CD4-positive, alpha-beta T cell treated with Interleukin-15 for 4 hours (primary cell): ENCODE measurements at places on chromosomes 11 and 22.

DNA sequence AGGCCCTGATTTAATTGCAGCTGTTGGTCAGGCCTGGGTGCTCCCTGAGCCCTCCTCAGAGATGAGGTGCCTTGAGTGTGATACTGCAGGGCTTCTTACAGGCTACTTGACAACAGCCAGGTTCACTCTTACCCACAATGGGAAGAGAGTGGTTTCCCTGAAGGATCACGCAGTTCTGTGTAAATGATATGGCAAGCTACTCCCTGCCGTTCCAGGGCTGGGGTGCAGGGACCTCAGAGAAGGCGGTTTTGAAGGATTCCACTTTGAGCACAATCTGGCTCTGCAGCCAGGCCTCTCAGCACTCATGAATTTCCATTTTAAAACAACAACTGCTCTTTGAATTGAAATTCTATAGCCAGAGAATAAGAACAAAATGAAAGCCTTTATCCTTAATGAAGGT is 92.9 kb downstream of the SLC17A6 start:
- DNase-seq, result no peak

- DNase-seq, result no peak
Measured at GRCh38 chr11:77174559-77174958, 46.5 kb downstream of the MYO7A start.

GRCh38 chr11:11977206-11977938 is 31.1 kb downstream of the DKK3 start:
- DNase-seq, result no peak

DNA sequence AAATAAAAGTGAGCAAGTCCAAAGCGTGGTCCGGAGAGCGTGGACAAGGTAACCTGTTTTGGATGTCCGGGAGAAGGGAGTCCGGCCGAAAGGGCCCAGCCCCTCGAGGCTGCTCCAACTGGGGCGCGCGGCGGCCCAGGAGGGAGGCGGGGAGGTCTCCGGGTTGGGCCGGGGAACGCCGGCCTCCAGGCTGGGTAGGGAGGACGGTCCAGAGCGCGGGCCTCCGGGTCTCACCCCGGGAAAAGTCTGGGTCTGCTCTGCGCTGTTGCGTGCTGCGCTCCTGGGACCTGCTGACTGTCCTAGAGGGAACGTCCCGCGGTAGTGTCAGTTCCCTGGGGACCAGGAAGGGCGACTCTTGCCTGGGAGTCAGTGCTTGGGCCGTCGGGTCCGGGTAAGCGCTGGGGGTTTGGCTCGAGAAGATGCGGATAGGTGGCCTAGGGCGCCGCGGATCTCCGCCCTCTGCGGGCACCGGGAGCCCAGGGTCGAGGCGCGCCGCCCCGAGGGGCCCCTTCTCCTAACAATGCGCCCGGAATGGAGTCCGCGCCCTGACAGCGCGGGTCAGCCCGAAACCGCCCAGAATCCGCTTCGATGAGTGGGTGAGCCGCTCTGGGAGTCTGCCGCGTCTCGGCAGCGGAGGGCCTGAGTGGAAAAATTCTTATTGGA is 988 bp upstream of the FLI1 start:
- DNase-seq, result no peak

DNA sequence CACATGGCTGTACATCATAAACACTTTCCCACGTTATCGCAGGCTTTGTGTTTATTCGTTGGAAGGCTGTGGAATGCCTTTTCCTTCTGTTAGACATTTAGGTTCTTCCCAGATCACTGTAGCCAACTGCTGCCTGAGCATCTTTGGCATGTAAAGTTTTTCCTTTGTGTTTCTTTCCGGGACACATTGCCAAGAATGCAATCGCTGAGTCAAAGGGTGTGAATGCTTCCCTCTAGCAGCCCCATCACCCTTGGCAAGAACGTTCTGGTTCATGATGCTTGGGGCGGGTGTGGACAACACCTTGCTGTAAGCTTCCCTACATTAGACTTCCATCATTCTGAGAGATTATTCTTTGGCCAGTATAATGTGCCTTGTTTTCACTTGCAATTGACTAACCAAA is 136.2 kb downstream of the OSBP2 start:
- DNase-seq, result no peak

- DNase-seq, result no peak
Measured at GRCh38 chr11:132042296-132042695, 671.9 kb downstream of the NTM start.

- no peak for DNase-seq
Measured at GRCh38 chr11:47280099-47280498, 10.2 kb downstream of the MADD start.

GRCh38 chr11:64711956-64712362 is 11.0 kb downstream of the NRXN2 start:
- DNase-seq, result no peak
